ENCODE measurements at places on chromosomes 12 and 14.

GRCh38 chr12:106696681-106697417 is 77.6 kb upstream of the RIC8B start:
- DNase-seq = no peak

DNA sequence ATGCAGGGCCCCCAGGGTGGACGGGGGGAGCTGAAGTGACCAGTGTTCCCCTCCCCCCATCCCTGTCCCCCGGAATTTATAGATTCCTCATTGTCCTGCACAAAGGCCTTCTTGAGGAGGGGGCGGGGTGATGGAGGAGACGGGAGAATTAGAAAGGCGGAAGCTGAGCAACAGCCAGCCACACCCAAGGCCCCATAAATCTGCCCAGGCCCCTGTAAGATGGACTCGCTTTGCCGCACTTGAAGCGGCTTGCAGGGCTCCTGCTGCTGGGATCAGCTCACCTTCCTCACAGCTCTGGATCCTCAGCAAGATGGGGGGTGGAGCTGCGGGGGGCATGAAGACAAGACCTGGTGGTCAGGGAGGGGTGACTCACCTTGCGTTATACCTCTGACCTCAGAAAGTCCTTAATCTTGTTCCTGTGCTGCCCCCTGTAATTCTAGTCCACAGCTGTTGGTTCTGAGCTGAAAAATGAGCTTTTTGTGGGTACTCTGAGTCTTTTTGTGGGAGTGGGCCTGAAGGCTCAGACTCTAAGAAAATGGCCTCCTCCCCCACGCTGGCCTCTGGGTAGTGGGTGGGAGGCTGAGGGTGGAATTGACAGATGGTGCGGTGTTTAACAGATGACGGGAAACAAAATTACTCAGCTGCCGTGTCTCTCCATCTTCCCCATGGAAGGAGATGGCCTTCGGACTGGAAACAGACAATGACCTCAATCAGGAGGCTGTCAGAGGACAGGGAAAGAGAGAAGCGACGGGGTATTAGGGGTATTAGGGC is 15.8 kb upstream of the ANKRD33 start:
- no peak for DNase-seq

- no peak for DNase-seq
These were observed 6.8 kb downstream of the LMNTD1 start for GRCh38 chr12:25546318-25546717.

- no peak for DNase-seq
These were observed 14.2 kb downstream of the ATXN2 start for GRCh38 chr12:111584959-111585358.

GRCh38 chr14:56195704-56196103 is 77.5 kb downstream of the PELI2 start:
- no peak for DNase-seq

GRCh38 chr12:68291396-68292036 is 38.1 kb upstream of the IL22 start:
- DNase-seq = no peak

- no peak for DNase-seq
These were observed 11.1 kb downstream of the BAG5 start for GRCh38 chr14:103551338-103551762.

GRCh38 chr14:69818758-69819191 is 21.7 kb upstream of the SLC10A1 start:
- DNase-seq = peak; percentile 49

DNA sequence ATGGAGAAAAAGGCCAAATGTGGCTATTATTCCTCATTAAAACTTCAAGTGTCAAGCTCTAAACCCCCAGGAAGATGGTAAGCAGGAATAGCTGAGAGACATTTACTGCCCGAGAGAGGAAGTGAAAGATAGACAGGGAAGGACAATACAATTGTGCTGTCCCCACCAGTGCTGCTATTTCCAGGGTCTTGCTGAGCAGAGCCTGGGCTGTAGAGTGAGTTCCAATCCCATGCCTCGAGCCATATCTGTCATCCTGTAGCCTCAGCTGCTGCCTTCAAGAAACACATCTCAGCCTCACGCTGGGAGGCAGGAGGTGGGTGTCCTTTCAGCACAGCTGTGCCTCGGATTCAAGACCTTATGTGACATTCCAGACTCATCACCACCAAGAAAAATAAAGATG is 114.0 kb downstream of the RPAP3 start:
- no peak for DNase-seq

DNA sequence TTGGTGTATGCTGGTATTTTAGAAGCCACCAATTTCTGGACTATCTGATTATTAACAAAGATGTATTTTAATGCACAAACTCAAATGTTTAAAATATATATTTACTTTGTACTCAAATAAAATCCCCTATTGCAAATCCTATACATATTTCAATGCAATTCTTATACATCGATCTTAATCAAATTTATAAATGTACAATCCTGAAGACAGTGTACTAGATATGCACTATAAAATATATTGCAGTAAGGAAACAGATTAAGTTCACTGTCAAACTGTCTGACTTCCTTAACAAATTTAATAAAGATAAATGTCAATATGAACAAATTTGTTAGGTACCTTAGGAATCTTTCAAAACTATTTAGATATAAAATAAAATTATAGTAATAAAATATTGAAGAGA is 43.9 kb downstream of the FOXA1 start:
- no peak for DNase-seq

GRCh38 chr14:76329154-76329928 is 46.6 kb upstream of the ESRRB start:
- DNase-seq = no peak

- DNase-seq = no peak
These were observed 2.8 kb downstream of the PTMS start for GRCh38 chr12:6768990-6769389.

- DNase-seq = no peak
These were observed 16.1 kb upstream of the KRT80 start for GRCh38 chr12:52207895-52208294.

GRCh38 chr12:66956300-66956699 is 277.4 kb upstream of the GRIP1 start:
- DNase-seq = no peak

- no peak for DNase-seq
These were observed 93.0 kb downstream of the PLEKHA5 start for GRCh38 chr12:19222558-19222957.

- no peak for DNase-seq
These were observed 90.8 kb downstream of the BCL11B start for GRCh38 chr14:99181241-99181640.

GRCh38 chr12:7016958-7017571 is 1.2 kb downstream of the LPCAT3 start:
- DNase-seq = no peak

- no peak for DNase-seq
These were observed 76.2 kb downstream of the APAF1 start for GRCh38 chr12:98721204-98721702.

DNA sequence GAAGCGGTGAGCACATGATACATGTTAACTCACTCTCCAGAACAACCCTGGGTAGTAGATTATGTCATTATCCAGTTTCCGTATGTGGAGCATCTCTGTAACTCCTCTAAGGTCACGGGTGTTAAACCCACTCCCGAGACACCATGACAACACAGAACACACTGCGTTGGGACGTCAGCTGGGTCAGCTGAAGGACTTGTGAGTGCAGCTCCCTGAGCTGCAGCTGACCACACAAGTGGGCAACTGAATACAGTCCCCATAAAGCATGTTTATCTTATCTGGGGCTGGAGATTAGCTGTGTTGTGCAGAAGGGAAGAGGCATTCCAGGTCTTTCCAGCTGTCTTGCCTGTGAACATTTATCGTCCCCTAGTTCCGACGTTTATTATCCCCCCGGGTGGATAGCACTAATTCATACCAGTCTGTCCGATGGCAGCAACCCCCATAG is 211.5 kb downstream of the CHST11 start:
- DNase-seq = no peak

- DNase-seq = no peak
These were observed 124.6 kb upstream of the FRMD6 start for GRCh38 chr14:51527073-51527472.

DNA sequence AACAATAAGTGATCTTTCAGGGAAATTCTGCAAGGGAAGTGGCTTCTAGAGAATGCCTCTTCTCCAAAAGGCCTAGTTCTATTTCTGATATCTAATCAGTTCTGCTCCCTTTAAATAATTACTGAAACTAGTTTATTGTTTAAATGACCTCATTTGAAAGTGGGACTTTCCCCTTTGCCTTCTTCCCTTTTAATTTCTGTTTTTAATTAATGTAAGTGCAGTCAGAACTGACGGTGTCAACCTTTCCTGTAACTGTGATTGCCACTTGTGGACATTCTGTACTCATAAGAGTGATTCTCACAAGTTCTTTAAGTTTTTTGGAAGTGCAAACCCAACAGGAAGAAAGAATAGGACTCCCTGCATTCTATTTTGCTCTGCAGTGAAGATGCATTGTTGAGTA is 265.3 kb upstream of the PLEKHG7 start:
- DNase-seq = no peak

DNA sequence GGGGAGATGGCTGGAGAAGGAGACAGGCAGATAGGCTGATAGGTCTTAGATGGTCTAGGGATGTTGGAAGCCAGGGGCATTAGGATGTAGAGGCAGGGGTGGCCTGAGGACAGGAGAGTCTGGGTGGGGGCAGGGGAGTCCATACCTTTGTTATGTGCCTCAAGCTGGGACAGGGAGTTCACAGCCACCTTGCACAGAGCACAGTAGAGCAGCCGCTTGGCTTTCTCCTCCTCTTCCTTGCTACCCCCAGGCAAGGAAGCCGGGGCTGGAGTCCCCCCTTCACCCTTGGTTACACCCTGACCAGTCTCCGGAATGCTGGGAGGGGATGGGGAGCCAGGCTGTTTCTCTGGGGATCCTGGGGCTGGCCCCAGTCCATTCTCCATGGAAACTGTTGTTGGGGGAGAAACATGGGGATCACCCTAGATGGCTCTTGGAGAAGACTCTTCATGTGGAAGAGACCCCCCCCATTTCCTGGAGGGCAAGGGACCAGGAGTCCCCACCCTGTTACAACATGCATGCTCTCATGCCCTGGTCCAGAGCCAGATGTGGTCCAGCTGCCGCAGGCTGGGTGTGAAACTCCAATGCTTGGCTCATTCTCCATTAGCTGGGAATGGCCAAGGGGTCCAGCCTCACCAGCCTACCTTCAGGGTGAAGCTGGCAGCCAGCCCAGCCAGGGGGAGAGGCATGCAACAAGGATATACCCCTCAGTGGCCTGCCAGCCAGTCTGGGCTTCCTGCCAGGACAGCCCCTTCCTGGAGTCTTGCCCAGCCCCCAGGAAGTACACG is 7.2 kb upstream of the GPR84 start:
- no peak for DNase-seq

- DNase-seq = no peak
These were observed 8.4 kb downstream of the DAD1 start for GRCh38 chr14:22580625-22581024.

DNA sequence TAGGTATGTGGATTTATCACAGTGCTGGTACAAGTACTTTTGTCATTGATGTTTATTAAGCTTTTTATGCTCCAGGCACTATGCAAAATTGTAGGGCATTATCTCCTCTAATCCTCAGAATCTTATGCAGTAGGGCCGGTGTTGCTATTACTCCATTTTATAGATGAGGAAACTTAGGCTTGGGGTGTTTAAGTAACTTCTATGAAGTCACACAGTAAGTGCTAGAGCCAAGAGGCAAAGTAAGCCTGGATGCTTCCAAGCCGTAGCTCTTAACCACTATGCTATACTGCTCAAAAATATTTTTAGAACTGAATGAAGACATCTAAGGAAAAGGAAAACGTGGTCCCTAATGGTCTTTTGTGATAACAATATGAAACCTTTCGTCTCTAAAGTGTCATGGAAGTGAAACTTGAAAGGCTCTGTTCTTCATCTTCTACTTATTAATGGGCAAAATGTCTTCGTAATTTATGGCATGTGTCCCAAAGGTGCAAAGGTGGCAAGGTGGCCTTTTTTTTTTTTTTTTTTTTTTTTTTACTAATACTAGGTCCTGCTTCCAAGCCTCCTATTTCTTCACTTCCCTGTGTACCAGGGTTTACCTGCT is 85.2 kb downstream of the ETV6 start:
- DNase-seq = no peak
